Ammon's horn (tissue), 1 donor: ENCODE measurements at places on chromosomes 2 and 18.

GRCh38 chr2:161371869-161372268 lies 44.2 kb upstream of the TBR1 start:
- DNase-seq = no peak

- peak; percentile 91 for DNase-seq
These were observed at the start of gene NRP2 for GRCh38 chr2:205682239-205682970. TSS of gene NRP2 (plus strand) at chr2:205682501. CDS start at chr2:205683291, 790 bp downstream.

GRCh38 chr2:191791953-191792560 lies 54.8 kb downstream of the CAVIN2 start:
- no peak for DNase-seq

DNA sequence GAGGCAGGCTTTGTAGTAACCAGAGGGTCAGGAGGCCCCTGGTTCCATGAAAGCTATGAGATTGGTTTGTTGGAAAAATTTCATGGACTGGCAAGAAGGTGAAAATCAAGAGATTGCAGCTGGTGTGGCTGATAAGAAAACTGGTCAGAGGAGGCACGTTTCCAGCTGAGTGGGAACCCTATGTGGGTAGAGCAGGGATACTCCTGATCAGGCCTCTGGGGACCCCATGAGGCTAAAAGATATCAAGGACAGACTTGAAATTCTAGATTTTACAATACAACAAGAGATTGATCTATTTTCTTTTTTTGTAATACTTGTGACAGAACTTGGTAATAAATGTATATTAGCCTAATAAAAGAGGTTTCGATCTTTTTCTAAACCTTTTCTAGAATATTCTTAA lies 1615.1 kb downstream of the DPP10 start:
- DNase-seq = no peak

- no peak for DNase-seq
These were observed 51.4 kb upstream of the SPRED2 start for GRCh38 chr2:65483763-65484162.

GRCh38 chr2:239363946-239364637 lies 36.7 kb downstream of the HDAC4 start:
- no peak for DNase-seq

DNA sequence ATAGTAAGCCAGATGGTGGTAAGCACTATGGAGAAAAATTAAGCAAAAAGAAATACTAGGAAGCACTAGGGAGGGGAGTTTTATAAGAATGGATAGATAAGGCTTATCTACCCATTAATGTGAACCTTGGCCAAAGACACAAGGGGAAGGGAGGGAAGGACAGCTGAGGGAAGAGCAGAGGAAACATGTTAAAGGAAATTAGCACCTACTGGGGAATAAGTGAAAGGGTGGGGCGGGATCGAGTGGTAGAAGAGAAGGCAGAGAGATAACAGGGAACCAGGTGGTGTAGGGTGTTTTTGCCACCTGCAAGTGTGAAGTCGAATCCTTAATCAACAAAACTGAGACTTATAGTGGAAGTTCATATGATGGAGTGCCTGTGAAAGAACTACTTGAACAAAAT lies 1.7 kb downstream of the UNC80 start:
- DNase-seq = no peak

GRCh38 chr18:8003878-8004675 lies 437.0 kb downstream of the PTPRM start:
- DNase-seq = no peak

DNA sequence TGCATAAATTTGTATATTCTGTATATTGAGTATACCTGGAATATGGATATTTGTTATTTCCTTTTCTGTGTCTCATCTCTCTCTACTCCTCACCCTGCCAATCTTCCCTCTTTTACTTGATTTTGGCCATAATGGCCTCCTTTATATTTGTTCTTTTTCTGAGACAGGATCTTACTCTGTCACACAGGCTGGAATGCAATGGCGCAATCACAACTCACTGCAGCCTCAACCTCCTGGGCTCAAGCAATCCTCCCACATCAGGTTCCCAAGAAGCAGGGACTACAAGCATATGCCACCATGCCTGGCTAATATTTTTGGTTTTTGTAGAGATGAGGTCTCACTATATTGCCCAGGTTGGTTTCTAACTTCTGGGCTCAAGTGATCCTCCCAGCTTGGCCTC lies 30.5 kb downstream of the PREPL start:
- DNase-seq = no peak

DNA sequence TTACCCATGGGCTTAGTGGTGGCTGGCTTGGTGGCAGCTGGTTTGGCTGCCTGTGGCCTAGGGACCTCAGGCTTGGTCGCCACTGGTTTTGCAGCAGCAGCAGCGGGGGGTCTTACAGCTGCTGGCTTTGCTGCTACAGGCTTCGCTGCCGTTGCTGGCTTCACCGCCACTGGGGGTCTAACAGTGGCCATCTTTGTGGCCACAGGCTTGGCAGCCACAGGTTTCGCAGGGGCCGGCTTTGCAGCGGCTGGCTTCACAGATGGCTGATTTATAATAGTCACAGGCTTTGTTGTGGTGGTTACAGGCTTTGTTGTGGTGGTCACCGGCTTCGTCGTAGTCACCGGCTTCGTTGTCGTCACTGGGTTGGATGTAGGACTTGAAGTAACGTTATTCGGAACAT lies 77.8 kb downstream of the COL6A3 start:
- DNase-seq = no peak

GRCh38 chr2:95372216-95372829 lies 30.2 kb upstream of the FAHD2A start:
- no peak for DNase-seq

GRCh38 chr2:33210626-33211025 lies 263.9 kb downstream of the LTBP1 start:
- peak; percentile 11 for DNase-seq

DNA sequence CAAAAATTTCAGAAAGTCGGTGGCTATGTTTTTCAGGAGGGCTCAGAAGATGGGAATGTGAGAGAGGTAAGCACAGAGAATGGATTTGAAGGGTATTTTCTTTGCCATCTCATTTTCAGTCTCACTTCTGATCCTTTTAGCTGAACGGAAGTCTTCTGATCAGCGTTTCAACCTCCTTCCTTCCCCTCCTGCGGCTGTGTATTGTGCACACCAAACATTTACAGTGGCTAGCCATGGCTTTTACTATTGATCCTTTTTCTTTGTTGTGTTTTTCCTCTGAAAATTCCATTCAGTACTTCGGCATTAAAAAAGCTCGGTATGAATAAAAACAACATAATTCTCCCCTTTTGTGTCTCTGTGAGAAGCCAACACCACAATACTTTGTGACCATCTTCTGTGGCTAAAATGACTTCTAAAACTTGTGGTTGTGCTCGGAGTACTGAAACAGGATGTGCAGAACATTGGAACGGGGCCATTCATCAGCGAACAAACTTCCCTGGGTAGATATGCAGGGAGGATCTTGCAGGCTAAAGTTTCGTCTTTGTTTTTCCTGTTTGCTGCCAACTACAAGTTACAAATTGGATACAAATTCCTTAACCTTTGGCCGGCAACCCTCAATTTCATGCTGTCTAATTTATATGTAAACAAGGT lies 260.8 kb upstream of the FAM98A start:
- peak; percentile 23 for DNase-seq

GRCh38 chr2:147182260-147182659 lies 662.6 kb upstream of the ACVR2A start:
- no peak for DNase-seq

- no peak for DNase-seq
These were observed 32.3 kb downstream of the EML6 start for GRCh38 chr2:54755641-54756326.

DNA sequence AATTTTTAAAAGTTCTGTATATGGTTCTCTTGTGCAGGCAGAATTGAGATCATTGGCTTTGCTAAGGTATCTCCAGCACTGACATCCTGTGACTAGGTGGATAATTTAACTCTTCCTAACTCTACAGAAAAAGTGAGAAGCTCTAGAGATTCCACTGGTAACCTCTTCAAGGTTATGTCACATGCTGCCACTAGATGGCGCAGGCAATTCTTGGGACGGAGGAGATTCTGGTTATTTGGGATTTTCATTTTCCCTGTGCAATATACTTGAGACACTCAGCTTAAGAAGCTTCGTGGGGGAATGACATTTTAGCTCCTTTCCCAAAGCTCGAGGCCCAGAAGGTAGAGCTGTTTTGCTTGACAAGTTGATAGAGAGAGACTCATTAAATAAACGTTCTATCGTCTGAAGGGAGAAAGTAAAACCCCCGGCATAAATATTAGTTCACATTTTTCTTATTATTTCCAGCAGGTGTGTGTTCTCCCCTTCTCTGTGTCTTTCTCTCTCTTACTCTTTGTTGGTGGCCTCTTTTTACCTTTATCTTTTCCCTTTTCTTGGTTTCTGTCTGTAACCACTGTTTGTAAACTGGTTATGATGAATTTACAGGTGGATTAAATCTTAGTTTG lies 26.6 kb upstream of the LANCL1 start:
- DNase-seq = peak; percentile 85

DNA sequence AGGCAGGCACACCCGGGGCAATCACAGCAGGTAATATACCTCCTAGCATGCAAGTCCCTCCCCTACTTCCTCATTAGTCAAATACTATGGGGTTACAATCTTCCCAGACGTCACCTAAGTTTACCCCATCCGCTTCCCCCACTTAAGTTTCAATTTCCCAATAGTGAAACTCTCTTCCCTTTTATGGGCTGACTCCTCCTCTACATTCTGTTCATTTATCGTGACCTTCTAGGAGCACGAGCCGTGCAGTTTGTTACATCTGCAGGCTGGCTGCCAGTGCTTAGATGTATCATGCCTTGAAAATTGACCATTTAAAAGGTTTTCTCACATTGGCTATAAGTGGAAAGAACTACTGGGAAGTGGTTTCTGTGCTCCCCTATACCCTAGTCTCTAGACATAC lies 1357.8 kb upstream of the CRIM1 start:
- DNase-seq = peak; percentile 7

- DNase-seq = no peak
These were observed 158.1 kb downstream of the RBM43 start for GRCh38 chr2:151103551-151103950.

DNA sequence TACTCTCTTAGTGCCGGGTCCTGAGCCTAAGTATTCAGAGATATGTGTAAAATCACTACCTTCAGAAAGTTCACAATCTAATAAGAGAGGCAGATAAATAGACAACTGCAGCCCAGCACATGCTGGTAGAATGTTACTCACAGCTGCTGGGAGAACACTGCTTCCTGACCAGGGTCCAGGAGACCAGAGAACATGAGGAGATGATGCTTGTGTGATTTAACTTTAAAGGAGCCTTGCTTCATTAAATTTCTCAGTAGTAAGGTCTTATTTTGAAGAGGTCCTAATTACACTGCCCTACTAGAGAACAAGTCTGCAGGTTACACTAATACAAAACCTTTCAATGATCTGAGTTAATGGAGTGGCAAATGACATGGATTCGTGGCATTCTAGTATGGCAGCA lies 209.9 kb upstream of the TRIB2 start:
- DNase-seq = no peak

DNA sequence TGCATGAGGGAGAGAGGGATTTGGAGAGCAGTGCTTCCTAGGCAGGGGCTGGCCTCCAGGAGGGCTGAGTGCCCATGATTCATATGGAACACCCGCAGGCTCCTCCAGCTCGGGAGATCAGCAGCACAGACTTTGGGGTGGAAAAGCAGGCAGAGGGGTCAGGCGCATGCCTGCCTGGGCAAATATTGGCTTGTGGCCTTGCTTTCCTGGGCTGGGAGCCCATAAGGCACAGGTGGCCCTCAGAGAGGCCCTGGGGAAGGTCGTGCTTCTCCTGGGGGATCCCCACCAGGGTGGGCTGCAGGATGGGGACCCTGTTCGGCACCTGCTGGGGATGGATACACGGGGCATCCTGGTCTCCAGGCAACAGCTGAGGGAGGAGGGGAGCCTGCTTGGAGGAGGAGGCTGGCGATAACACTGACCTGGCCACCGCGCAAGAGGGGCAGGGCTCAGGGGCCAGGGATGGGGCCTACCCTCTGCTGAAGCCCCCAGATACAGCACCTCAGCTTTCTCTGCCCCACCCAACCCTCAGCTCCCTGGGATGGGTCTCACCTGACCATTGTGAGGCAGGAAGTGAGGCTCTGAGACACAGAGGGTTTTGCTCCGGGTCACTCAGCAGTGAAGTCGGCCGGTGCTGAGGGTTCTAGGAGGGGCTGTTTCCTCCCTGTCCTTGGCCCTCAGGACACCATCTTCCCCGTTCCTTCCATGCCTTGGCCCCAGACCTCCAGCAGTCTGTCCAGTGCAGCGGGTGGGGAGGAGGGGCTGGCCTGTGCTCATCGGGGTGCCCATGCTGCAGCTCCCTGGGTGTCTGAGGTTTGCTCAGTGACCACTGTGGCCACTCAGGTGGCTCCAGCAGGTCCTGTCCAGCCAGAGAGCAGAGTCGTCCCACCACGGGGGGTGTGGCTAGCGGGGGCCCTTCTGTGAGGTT lies 12.0 kb downstream of the AQP12A start:
- DNase-seq = no peak

DNA sequence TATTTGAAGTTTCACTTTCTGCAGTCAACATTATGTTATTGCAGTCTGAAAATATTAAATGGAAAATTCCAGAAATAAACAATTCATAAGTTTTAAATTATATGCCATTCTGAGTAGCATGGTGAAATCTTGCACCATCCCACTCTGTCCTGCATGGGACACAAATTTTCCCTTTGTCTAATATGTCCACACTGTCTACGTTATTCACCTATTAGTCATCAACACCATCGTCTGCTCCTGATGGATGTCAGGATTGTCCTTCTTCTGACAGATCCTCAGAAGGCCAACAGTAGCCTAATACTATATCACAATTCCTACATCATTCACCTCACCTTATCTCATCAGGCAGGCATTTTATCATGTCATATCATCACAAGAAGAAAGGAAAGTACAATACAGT lies 163.1 kb downstream of the TXNL1 start:
- DNase-seq = no peak

DNA sequence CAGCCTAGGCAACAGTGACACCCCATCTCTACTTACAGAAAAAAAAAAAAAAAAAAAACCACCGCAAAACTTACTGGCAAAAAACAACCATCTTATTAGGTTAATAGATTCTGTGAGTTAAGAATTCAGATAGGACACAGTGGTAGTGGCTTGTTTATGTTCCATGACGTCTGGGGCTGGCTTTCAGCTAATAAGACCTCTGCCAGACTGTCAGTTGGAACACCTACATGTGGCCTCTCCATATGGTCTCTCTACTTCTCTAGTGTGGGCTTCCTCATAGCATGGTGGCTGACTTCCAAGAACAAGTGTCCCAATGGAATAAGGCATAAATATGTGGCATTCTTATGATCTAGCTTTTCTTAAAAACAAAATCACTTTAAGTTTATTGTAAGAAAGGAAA lies 94.0 kb upstream of the OTX1 start:
- peak; percentile 10 for DNase-seq

DNA sequence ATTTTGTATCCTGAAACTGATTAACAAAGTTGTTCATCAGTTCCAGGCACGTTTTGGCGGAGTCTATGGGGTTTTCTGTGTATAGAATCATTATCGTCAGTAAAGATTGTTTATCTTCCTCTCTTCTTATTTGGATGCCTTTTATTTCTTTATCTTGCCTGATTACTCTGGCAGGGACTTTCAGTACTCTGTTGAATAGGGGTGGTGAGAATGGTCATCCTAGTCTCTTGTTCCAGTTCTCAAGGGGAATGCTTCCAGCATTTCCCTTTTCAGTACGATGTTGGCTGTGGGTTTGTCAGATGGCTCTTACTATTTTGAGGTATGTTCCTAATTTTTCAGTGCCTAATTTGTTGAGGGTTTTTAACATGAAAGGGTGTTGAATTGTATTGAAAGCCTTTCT lies 14.0 kb upstream of the SPDYA start:
- DNase-seq = no peak

- no peak for DNase-seq
These were observed 42.0 kb downstream of the TMEM182 start for GRCh38 chr2:102803897-102804217.

- DNase-seq = no peak
These were observed 120.9 kb upstream of the CDC42EP3 start for GRCh38 chr2:37792366-37792765.
